Stimulated activated CD4-positive, alpha-beta T cell treated with anti-CD3 and anti-CD28 coated beads, Interleukin-2, amount 100 ng/mL, for 48 hours (primary cell): ENCODE measurements at places on chromosomes 7 and 10.
A peak's percentile ranks its signal among the peaks of the same experiment; 100 is the strongest.

GRCh38 chr10:43040482-43041256 is 36.2 kb upstream of the RET start:
- no peak for DNase-seq

DNA sequence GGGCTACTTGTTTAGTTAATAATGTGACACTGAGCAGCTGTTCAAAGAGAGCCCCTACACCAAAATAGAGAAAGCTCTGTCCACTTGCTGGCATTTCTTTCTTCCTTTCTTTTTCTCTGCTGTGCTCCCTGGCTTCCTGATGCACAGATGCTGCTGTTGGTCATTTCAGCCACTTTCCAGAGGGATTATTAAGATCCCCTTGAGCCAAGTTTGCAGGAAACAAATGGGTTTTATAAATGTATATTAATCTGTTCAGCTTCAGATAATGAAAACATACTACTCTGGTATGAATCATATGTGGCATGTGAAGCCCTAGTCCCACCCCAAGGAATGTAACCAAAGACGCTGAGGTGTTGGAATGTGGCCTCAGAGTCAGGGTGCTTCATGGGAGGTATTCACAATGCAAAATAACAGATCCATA is 638.2 kb upstream of the FZD8 start:
- no peak for DNase-seq

- DNase-seq, result peak; percentile 44
Observed at GRCh38 chr7:141071260-141071854, 2.5 kb upstream of the TMEM178B start.

DNA sequence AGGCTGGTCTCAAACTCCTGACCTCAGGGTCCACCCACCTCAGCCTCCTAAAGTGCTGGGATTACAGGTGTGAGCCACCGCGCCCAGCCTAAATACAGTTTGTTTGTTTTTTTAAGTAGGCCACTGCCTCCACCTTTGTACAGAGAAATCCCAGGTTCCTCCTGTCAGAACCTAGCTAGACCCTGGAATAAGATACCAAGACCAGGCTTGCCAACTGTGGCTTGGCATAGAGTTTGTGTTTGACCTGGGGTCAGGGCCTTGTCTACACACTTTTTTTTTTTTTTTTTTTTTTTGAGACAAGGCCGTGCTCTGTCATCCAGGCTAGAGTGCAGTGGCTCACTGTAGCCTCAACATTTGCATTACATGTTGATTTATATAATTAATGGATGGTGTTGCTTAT is 34.3 kb upstream of the DNAH11 start:
- DNase-seq, result no peak

DNA sequence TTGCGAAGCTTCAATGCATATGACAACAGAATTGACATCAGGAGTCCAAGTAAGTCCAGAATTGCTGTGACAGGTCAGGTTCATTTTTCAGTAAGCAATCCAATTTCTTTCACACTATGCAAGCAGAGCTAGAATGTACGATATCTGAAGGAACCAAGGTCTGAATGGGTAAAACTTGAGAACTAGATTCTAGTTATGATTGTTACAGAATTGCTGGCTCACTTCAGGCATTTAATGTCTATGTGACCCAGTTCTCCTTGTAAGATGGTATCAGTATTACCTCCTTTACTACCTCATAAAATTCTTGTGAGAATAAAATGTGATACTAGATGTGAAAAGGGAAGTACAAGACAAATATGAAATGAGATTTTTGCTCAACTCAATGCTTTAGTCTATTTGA is 159.6 kb downstream of the GPR158 start:
- no peak for DNase-seq

- no peak for DNase-seq
Observed at GRCh38 chr10:32199714-32200394, 143.6 kb upstream of the KIF5B start.

DNA sequence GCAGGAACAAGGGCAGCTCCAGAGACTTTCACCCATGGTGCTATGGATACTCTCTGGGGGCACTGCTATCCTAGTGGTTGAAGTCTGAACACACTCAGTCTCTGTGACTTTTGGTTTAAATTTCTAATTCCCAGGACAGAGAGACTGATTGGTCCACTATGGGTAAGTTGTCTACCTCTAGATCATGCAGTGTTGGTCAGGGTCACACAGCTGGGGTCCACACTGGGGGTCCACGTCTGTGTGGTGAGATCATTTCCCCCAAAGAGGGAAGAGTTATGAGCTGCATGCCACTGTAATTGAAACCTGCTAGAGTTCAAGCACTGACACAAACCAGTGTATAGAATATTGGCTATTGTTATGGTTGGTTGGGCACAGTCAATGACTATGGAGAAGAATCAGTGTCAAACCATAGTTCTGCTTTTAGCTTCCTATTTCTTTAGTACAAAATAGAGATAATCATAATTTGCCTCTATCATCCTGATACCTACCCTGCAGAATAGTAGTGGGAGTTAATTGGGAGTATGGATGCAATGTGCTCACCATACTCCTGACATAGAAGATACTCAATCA is 101.6 kb downstream of the PRTFDC1 start:
- no peak for DNase-seq

DNA sequence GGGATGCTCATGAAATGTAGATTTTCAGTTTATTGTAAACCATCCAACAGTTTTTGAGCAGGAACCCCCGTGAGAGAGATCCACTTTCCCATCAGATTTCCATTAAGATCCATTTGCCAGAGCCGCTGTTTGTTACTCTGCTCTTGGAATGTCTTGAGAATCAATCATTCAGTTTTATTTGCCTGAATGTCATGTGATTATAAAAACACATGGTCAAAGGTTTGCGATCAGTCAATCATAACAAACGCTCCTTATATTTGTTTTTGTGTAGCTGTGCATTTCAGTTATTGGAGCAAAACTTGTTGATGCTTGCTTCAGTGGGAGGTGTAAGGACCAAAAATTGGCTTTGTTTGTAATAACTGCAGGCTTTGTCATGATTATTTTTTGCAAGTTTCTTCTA is 155.8 kb upstream of the RHOBTB1 start:
- DNase-seq, result no peak

GRCh38 chr7:101172854-101173751 is 7.0 kb downstream of the NAT16 start:
- no peak for DNase-seq

GRCh38 chr7:141906285-141906684 is 9.9 kb upstream of the OR9A4 start:
- DNase-seq, result no peak

DNA sequence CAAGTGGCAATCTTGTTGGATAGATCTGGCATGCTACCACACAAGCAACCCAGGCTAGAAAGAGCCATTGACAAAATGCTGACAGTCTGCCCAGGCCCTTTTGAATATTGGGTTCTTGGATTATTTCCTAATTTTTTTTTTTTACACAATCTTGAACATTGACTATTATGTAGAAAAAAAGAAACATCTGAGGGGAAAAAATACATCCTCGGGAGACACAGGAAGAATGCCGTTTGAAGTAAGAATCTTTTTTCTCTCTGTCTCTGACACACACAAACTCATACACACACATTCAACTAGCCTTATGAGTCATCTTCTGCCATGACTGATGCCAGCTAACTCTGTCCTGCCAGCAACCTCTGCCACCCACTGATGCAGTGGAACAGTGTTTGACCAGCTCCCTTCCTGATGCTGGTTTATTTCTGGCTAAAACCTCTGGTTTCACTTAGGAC is 47.2 kb downstream of the SORBS1 start:
- peak; percentile 10 for DNase-seq

DNA sequence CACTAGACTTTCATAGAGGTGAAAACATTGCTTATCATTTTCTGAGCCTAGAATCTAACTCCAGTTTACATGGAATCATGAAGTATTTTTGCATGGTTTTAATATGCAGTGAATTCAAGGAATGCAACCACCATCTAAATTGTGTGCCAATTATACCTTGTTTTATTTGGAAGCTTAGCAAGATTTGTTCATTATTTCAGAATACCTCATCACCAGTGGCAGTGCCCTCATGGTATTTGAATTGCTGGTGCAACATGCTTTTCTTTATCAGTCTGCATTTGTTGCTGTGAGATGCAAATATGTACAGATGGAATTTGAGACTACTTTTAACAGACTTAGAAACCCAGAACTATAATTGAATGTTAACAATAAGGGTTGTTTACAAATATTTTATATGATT is 18.7 kb upstream of the ZNF800 start:
- no peak for DNase-seq

DNA sequence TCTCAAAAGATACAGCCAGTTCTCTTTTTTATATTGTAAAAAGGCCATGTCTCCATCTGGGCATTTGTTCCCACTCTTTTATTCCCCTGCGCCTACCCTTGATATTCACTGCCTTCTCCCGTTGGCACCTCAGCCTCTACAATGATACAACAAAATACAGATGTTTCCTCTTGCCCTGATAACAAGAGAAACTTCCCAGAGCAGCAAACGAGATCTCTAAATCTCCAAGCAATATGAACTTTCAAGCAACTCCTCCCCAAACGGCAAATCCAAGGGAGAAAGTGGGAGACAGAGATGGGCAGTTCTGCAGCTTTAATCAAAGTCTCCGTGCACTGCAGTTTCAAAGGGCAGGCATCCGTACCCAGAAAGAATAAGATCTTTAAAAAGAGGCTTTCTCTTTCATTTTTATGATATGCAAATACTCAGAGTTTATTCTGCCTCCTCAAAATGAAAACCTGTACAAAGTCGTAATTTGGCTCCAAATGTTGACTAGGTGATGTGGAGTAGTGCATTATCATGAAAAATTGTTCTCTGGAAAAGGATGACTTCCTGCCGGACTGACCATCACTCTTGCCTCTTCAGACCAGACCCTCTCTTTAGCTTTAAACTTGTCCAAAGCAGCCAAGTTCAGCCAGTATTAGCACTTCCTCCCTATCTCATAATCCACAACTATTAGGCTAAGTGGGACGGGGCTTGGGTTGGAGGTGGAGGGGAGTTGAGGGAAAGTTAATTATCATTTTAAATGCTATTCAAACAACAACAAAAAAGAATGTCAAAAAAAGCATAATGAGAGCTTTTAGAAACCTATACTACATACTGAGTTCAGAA is 682 bp downstream of the HGF start:
- no peak for DNase-seq

- DNase-seq, result no peak
Observed at GRCh38 chr10:108443636-108444035, 1279.1 kb upstream of the SORCS1 start.

- no peak for DNase-seq
Observed at GRCh38 chr7:115306586-115306985, 384.7 kb downstream of the MDFIC start.

DNA sequence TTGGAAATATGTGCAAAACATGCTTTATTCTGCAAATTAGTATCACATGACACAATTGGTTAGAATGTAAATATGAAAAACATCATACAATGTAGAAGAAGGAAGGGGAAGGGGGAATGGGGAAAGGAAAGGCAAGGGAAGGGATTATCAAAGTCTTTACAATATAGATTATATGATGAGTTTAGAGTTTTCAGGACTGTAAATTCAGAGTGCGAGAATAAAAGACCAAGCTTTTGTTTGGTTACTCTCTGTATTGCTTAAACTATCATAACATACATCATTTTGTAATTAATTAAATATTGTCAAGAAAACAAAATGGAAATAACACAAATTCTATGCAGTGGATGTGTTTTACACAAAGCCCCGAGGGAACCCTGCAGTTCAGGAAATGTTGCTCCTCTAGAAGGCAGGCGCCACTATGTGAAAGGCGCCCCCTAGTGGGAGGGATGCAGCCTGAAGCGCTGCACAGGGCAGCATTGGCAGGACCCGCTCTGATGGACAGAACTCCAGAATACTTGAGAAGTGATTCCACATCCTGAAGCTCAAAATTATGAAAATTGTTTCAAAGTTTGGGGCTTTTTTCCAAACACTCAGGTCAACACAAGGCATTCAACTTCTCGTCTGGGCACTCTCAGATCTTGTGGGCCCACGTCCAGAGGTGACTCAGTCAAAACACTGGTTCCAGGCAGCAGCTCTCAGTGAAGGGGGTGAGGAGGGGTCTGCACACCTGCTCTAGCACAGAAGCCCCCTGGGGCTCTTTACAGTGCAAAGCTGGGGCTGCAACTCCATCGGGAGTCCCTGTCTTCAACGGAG is 31.6 kb upstream of the TMEM254 start:
- peak; percentile 75 for DNase-seq

- no peak for DNase-seq
Observed at GRCh38 chr7:112743811-112744210, 46.4 kb downstream of the TMEM168 start.

GRCh38 chr7:36509962-36510361 is 120.3 kb downstream of the ANLN start:
- no peak for DNase-seq

DNA sequence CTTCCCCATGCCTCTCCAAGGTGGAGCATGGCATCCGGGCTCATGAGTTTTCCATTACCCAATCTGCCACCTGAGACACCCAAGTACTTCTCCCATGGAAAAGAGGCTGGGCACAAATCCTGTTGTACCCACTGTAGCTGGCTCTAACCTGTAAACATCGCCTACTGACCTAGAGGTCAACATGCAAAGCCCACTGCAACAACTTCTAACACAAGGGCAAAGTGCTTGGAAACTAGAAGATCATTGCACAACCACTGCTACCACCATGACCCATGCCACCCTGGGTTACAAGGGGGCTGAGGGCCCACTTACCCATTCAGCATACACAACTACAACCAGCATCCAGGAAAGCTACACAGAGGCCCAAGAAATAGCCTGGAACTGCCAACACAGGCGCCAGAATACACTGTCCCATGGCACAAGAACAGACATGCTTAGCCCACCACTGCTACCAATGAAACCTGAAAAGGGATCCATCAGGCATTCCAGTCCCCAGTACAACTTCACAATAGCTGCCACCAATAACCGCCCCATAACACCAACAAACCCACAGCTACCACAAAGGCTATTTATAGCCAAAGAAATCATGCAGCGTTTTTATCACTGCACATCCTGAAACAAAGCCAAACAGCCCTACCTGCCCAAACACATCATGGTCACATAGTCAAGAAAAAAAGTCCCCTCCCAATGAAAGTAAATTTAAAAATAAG is 63.4 kb downstream of the RNF32 start:
- DNase-seq, result no peak

- DNase-seq, result no peak
Observed at GRCh38 chr7:463817-464453, 55.7 kb downstream of the PDGFA start.

DNA sequence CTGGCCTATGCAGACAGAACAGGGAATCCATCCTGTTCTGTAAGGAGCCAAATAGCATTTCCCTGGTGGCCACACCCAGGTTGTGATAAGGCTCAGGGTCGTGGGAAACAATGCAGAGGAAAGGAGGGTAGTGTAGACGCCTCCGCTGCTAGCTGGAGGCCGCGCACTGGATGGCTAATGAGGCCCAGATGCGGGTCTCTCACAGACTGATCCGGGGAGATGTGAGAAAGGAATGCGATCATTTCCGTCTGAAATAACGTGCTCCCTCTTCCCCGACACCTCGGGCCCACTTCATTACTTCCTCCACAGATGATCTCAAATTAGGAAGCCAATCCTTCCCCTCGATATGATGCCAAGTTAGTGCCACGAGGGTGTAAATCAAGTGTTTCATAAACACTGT is 203.3 kb downstream of the TAX1BP1 start:
- no peak for DNase-seq

DNA sequence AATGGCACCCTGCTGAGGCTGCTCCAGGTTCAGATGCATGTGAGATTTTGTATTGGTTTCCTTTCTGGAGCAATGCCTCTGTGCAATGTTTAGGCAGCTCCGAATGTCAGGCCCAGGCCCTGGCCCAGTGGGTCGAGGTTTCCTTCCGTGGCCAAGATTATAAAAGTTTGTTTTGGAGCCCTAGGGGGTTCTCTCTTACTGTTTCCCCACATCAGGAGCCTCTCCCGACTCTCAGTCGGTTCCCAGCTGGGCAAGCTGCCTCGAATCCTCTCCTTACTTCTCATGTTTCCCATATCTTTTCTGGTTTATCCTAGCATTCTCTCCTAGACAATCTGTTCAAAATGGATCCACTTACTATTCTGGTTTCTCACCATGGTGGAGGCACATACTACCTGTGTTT is 11.0 kb downstream of the TMEM140 start:
- no peak for DNase-seq
